Hematopoietic multipotent progenitor cell (in vitro differentiated cells): ENCODE measurements at places on chromosomes 5 and 9.

GRCh38 chr9:2134391-2134790, 119.2 kb downstream of the SMARCA2 start:
- no peak for DNase-seq

GRCh38 chr9:74948937-74949336, 3.8 kb downstream of the C9orf40 start:
- DNase-seq: no peak

GRCh38 chr9:93905473-93906133, 49.6 kb downstream of the BARX1 start:
- DNase-seq: no peak

GRCh38 chr5:59799668-59800346, 93.7 kb downstream of the PDE4D start:
- DNase-seq: no peak
